ENCODE measurements at places on chromosomes 7 and 10.

DNA sequence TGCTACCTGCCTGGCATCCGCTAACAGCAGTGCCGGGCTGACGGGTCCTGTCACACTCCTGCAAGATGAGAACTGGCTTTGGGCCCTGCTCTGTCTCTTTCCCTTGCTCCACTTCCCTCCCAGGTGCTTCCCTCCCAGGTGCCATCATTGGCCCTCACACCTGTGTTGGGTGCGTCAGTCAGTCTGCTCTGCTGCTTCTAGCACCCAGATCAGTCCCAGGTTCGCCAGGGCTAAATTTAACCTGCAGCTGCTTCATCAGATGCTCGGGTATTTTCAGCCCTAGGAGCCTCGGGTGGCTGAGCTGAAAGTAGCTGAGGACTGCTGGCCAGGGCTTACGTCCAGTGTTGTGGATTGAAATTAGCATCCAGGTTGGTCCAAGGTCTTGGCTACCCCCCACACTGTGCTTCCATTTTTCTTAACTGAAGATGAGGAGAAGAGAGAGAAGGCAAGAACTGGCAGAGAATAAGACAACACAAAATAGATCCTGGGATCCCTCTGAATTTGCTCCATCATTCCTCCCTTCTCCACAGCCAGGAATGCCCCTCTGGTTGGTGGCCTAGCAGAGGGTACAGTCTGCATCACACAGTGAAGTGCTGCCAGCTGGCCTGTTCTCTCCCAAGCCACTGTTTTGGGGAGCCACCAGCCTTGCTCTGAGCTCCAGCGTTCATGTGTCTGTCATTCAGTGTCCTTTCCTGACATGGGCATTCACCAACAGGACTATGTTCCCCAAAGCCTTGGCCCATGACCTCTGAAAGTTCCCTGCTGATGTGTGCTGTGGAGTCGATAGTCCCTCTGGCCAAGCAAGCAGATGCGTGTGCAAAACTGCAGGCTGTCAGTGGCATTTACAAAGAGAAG, 65.9 kb upstream of the SYPL1 start:
- no peak for DNase-seq

DNA sequence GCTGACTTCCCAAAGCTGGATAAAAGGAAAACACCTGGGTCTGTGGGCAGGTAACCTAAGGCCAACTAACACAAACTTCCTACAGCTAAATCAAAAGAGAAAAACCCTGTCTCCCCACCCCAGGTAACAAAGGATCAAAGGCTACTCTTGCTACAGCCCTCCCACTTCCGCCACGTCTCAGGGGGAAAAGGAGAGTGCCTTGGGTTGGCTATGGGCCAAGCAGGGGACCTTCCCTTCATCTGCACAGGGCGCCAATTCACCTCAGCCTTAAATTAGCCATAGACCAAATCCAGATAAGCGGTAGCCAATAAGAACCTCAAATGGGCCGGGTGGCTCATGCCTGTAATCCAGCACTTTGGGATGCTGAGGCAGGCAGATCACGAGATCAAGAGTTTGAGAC, 69.1 kb upstream of the LANCL2 start:
- DNase-seq: no peak

GRCh38 chr7:158929306-158929705, 72.9 kb downstream of the DYNC2I1 start:
- no peak for DNase-seq

DNA sequence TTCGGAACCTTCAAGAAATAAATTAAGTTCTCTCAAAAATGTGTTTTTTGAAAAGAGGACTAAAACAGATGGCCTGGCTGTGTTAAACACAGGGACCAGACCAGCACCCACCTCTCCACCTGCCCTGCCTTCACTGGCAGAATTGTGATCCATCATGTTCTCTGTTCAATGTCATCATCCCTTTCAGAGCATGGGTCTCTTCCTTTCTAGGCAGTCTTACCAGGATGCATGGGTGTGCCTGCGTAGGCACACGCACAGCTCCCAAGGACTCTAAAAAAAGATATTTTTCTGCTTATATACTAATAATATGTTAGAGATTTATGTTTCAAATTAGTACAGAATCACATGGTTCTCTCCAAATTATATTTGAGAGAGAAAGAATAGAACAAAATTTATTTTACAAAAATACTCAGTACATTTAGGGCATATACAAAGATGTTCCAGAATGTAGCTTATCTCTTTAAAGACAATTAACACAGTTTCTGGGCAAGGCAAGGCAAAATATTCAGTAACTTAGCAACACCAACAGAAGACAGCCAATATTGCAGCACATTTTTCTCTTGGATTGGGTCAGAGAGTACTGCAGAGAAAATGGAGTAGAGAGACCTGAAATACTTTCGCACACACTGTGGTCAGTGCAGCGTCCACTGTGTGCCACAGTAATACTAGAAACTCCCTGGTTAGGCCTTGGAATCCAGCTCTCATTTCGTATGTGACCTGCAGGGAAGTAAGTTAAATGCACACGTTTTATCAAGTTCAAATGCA, 52.8 kb downstream of the EGFR start:
- DNase-seq: no peak

DNA sequence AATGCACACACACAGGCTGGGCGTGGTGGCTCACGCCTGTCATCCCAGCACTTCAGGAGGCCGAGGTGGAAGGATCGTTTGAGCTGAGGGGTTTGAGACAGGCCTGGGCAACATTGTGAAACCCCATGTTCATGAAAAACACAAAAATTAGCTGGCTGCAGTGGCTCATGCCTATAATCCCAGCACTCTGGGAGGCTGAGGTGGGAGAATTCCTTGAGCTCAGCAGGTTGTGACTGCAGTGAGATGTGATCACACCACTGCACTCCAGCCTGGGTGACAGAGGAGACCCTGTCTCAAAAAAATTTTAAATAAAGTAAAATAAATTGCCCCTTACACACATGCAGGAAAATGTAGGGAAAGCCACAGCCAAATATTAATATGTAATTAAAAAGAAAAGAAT, 44.1 kb downstream of the RNF32 start:
- no peak for DNase-seq

GRCh38 chr10:129495698-129496097, 28.7 kb downstream of the MGMT start:
- DNase-seq: no peak

DNA sequence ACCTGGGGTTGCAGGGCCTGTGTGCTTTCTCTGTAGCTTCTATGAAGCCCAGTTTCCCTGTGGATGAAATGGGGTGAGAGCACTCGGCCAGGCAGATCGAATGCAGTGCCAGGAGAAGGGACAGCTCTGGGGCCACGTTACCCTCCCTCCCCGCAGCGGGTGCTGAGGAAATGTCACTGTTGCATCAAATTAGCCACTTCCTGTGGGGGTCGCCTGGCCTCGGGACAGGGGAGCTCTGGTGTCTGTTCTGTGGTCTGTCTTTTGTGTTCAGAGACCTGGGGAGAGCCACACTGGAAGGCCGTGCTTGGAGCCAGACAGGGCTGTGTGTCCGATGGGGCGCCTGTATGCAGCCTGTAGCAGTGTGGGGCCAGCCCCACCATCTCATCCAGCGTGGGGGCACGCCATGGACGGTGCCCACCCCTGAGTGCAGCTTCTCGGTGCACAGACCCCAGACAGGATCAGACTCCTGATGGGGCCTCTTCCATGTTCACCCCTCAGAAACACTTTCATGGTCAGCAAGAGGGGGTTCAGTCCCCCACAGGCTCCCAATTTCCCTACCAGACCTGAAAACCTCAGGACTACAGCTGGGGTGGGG, 13.6 kb downstream of the TTYH3 start:
- DNase-seq: peak; percentile 42

GRCh38 chr10:77522268-77522809, 115.3 kb downstream of the KCNMA1 start:
- DNase-seq: no peak

- no peak for DNase-seq
Measured at GRCh38 chr7:29255199-29255878, 60.8 kb downstream of the CHN2 start.

GRCh38 chr7:156898938-156899337, 6.0 kb upstream of the LMBR1 start:
- DNase-seq: no peak

DNA sequence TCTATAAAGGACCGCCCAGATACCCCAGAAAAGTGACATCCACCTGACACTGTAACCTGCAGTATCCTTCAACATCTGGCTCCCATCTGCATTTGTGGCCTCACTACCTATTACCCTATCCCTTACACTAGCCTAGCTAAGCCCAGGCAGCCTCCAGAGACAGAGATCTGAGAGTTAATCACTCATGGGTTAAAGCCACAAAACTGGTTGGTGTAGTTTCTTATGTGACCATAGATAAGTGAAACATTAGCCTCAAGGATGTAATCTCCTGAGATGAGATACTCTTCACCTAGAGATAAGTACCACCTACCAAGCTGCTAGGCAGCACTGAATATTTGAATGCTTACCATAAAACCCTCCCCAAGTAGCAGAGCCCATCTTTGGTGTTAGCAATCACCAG, 35.4 kb downstream of the CTTNBP2 start:
- no peak for DNase-seq

GRCh38 chr7:2471396-2471795, 4.8 kb downstream of the GRIFIN start:
- DNase-seq: no peak

DNA sequence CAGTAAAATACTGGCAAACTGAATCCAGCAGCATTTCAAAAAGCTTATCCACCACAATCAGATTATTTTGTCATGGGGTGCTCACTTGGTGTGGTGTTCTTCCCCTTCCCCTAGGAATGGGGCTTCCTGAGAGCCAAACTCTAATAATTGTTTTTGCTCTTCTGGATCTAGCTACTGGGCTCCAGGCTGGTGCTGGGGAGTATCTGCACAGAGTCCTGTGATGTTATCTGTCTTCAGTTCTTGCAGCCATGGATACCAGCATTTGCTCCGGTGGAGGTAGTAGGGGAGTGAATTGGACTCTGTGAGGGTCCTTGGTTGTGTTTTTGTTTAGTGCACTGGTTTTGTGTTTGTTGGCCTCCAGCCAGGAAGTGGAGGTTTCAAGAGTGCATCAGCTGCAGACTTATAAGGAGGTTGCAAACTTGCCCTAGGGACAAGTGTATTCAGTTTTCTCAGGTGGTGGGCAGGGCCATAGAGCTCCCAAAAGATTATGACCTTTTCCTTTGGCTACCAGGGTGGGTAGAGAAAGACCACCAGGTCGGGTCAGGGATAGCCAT, 308.5 kb upstream of the MAGI2 start:
- no peak for DNase-seq

GRCh38 chr7:114481999-114482398, 67.4 kb downstream of the FOXP2 start:
- DNase-seq: no peak

GRCh38 chr10:18306031-18306430, 165.8 kb downstream of the CACNB2 start:
- DNase-seq: no peak

DNA sequence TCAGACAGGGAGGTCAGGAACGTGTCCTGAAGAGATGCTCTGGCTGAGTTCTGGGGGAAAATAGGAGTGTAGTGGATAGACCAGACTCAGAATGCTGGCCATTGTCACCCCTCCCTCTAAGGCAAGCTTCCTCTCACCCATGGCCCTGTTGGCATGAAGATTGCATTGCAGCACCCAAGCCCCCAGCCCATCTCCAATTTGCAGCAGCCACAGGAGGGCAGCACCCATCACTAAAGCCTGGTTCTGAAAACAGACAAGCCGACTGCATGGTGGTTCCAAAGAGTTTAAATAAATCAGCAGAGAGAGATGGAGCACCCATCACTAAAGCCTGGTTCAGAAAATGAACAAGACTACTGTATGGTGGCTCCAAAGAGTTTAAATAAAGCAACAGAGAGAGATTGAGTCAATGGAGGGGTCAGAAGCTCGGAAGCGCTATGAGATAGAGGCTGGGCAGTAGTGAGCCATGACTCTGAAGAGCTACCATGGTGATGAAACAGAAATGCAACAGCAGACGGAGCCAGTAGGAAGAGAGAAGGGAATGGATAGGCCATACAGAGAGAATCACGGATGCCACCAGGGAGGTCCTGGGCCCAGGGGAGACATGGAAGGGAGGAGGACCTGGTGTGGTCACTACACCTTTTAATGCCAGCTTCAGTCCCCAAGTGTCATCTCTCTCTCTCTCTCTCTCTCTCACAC, 237.9 kb upstream of the MYO3A start:
- DNase-seq: no peak

DNA sequence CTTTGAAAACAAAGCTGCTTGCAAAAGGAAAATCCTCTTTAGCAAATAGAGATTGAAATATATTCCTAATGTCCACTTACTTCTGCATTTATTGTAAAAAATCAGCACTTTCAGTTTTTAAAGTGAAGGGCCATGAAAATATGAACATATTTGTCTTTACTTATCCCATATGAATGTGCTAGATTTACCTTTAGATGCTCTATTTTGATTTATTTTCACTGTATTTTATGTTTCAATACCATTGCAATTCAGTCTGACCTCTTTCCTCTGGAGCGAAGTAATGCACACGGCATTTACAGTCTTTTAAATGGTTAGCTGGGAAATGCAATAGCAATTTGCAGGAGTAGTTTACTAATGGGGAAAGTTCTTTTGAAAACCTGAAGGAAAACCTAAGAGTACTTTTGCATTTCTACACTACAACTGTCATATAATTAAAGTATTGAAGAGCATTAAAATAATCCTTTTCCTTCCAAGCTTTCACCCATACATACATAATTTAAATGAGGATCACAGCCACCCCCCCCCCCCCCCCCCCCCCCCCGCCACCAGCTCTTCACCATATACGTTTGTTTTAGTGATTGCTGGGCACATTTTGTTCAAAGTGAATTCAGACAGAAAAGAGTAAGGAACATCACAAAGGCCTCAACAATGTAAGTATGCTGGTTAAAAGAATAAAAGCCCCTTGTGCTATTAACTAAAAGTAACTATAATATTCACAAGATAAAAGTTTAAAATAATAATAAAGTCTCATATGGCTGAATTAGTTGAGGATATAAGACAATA, 3.5 kb downstream of the SKIDA1 start:
- DNase-seq: no peak

DNA sequence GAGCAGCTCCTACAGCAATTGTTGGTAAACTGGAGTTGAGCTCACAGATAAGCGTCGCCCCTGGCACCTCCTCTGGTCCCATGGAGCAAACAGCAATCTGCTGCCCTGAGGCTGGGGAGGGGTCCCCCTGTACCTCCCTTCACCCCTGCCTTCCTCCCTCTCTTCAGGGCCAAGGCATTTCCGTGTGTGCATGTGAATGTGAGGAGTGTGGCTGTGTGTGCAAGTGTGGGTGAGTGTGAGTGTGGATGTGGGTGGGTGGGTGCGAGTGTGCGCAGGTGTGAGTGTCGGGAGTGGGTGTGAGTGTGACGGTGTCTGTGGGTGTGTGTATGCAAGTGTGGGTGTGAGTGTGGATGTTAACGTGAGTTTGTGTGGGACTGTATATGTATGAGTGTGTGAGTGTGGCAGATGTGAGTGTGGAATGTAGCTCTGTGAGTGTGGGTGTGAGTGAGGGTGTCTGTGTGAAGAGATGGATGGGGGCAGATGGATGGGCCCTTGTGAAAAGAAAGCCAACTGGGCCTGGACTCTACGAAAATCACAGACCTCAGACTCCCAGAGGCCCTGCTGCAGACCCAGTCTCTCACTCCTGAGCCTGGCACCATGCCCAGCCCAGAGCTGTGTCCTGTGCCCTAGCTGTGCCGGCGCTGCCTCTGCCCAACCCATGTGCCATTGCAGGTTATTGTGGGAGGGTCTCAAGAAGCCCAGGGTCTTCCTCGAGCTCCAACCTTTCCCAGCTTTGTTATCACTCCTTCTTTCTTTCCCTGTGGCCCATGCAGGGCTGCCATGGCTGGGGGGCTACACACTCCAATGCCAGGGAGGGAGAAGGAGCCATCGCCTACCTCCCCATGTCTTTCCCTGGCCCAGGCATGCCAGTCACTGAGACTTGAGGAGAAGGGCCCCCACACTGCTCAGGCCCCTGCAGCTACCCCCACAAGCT, 73.9 kb downstream of the GRID1 start:
- DNase-seq: no peak

Measured in activated CD8-positive, alpha-beta memory T cell treated with anti-CD3 and anti-CD28 coated beads, Interleukin-2, amount 50 U/mL, for 4 hours (primary cell).